ENCODE measurements at places on chromosomes 13 and 19. TPM values are rescaled to one million over a fixed set of nuclear protein-coding genes. Genes with fewer than 3 reads are reported as not detected.

STOML3 gene
- total RNA-seq: not detected

DNA sequence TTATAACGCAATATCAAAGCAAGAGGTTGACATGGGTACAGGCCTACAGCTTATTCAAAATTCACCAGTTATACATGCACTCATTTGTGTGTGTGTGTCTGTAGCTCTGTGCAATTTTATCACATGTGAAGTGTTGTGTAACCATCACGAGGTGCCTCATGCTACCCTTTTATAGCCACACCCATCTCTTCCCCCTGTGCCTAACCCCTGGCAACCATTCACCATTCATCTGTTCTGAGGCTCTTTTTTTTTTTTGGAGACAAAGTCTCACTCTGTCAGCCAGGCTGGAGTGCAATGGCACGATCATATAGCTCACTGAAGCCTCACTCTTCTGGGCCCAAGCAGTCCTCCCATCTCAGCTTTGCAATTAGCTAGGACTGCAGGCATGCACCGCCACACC, 78.4 kb downstream of the DPF1 start:
- no peak for DNase-seq

RASAL3 gene
- 7.9 TPM for total RNA-seq

GRCh38 chr19:33383720-33384292, 10.3 kb downstream of the CEBPG start:
- DNase-seq: no peak

DNA sequence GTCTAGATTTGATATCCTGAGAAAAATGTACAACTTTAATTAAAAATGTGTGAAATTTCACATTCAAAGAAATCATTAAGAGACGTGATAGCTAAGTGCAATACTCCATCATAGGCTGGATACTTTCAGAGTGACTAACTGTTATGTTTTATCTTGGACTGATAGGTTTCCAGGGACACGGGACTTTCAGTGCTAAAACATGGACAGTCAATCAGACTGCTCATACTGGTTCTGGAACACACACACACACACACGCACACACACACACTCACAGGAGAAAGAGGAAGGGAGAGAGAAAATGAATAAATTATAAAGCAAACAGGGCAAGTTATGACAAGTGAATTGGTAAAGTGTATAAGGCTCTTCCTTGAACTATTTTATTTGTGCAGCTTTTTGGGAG, 955.9 kb downstream of the SLITRK5 start:
- DNase-seq: no peak

NFIX gene
- total RNA-seq: 81.8 TPM

DNA sequence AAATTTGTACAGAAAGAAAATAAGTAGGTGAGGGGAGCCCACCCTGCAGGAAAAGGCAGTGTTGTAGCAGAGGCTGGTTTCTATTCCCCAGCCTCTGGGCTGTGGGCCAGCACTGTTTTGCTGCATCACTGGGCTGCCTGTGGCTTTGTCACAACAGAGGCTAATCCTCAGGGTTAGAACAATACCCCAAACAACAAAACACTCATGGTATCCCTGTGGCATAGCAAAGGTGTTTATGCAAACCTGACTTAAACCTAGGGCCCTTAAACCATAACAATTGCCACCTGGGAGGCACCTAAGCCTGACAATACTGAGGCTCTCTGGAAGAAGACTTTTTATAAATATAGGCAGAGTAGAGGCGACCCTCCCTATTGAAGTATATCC, 314.7 kb downstream of the OLFM4 start:
- no peak for DNase-seq

DNA sequence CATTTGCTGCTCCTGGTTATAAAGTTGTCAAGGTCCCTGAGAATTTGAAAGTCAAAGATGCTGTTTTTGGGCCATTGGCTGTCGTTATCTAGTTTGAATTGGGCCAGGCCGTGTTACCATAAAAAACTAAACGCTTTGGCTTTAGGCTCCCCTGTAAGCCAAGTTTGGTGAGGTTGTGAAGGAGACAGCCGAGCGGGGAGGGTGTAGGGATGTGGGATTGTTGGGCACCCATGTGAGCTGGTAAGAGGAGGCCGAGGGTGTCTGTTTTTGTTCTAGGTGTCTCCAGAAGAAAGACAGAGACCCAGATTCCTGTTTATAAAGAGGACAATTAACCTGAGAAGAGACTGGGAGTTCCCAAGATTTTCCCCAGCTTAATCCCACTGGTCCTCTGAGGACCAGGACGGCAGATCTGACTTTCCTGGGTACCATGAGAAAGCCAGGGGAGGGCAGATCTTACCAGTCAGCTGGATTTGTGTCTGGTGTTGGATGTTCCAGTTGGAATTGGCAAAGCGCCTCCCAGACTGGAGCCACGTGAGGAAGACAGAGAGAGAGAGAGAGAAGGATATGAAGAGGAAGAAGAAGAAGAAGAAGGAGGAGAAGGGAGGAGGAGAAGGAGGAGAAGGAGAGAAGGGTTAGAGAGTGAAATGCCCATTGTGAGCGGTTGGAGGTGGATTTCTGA, 25.1 kb downstream of the TMEM255B start:
- DNase-seq: no peak

- DNase-seq: no peak
Observed at GRCh38 chr19:30703645-30704044, 331.5 kb downstream of the ZNF536 start.

PINLYP gene
- total RNA-seq: 8.8 TPM

GFY gene
- not detected for total RNA-seq

DNA sequence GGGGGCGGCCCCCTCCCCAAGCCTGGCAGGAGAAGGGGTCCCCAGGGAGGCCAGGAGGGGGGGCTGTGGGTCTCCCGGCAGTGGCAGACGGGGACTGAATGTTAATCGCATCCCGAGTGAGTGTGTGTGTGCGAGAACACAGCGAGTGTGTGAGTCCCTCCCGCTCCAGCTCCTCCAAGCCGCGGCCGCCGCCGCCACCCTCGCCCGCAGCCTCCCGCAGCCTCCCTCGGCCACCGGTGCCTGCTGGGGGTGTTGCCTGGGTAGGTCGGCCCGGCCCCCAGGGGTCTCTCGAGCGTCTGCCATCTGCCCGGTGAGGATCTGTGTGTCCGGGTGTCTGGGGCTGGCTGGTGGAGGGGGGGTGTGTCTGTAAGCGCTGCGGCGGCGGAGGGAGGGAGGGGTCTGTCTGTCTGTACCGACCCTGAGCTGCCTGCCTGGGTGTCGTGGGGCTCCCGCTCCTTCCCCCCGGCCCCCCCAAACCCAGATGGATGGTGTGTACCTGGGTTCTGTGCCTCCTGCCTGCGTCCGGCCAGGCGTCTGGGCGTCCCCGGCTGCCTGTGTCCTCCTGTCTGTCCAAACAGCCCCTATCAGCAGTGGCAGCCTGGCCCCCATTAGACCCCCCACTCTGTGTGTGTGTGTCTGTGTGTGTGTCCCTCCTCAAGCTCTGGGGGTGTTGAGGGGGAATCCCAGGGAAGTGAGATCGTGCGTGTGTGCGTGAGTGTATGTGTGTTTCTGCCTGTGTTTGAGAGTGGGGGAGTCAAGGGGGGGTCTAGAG, at the start of gene GRIN2D:
GRIN2D (plus strand) TSS at position 110 of the 772 bp plus-strand sequence. CDS start 4,725 bp downstream, outside the sequence.
- no peak for DNase-seq

PLPPR3 gene
- not detected for total RNA-seq

DNA sequence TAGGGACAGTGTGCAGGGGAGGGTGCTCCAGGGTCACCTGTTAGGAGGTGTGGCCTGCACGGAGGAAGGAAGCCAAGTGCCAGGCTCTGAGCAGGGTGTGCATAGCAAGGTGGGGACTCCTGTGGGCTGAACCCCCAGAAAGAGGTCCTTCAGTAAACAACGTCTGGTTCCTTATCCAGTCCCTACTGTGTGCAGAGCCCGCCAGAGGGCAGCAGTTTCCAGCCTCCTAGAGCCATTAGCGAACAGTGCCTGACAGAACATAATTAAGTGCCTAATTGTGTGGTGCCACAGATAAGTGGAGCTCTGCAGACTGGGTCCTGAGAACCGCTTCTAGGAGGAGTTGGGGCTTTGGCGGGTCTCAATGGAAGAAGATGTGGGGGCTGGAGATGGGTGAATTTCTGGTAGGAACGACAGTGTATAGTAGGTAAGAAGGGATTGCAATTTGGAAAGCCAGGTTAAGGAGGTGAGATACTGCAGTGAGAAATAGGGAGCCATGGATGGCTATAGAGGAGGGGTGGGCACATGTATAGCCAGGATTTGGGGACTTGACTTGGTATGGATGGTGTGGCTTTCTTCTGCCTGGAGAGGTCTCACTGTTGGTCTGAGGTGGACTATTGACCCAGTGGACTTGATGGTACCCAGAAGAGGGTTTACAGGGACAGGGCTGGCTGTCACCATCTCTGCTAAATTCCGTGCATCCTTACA, 323.1 kb downstream of the ZNF536 start:
- DNase-seq: no peak

DNA sequence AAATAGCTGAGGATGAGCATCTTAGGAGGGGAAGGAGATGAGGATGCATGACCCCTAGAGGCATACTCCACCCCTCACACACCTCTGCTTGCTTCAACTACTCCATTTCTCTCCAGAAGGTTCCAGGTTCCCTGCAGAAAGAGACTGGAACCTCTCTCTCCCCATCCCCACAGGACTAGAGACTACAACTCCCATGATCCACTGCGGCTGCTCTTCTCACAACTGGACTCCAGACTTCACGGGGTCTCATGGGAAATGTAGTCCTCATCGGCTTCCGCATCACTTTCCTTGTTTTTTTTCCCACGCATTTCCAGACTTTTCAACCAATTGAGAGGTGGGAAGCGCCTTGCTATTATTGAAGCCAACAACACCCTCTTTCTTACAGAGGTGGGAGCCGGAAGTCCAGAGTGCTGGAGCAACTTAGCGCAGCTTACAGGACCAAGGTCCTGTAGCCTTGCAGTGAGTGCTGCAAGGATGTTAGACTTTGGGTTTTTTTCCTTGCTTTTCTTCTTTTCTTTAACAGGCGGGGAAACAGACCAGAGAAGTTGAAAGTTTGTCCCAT, 13.9 kb upstream of the CACNG6 start:
- no peak for DNase-seq

KIR2DL1 gene
- total RNA-seq: not detected

DNA sequence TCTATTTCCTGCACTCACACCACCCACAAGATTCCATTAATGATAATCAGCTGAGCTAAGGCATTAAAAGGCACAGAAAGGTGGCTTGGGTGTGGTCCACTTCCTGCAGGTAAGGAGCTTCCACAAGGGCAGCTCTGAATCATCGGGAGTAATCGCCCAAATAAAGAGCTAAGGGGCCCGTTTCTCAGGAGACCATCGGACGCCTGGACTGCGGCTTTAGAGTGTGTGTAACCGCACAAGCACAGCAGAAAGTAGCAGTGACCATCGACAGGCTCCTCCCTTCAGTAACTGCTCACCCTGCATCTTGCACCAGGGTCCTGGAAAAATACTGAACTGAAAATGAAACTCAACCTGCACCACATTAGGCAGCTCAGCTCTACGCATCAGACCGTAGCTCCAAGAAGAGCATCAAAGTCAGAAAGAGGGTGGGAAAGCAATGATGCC, 6.0 kb downstream of the STK24 start:
- no peak for DNase-seq

NOVA2 gene
- 1.5 TPM for total RNA-seq
